SW 1271 (cell line): ENCODE measurements at places on chromosomes 12 and 14.

GRCh38 chr12:131042834-131043245 lies 89.1 kb downstream of the ADGRD1 start:
- DNase-seq: no peak

DNA sequence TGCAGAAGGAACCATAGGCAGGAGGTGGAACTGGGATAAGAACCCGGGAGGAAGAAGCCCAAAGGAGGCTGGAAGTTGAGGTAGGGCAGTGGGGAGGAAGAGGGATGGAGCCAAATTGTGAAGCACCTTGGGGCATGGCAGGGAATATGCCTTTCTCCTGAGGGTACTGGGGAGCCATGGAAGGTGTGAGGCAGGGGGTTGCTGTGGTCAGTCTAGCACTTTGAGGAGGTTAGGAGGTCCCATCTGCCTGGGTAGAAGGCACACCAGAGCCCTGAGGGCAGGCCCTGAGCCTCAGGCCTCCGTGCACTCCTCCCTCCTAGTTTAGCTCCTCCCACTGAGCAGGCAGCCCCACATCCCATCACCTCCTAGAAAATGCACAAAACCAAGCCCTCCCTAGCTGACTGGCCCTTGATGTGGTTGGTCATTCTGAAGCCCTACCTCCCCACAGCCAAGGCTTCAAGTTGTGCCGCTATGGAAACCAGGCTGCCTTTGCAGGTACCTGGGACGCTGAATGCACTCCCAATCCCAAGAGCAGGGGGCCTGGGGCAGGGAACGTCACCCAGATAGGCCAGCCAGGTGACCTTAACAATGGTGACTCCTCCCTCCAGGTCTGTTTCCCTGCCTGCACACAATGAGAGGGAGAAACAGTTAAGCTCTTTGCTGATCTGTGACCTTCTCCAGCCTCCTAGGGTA lies 15.1 kb downstream of the PHETA1 start:
- no peak for DNase-seq

GRCh38 chr14:54789781-54790480 lies 112.7 kb downstream of the GCH1 start:
- no peak for DNase-seq

GRCh38 chr12:55658212-55658611 lies 21.5 kb downstream of the OR10P1 start:
- DNase-seq: no peak

- DNase-seq: no peak
These were observed 632 bp downstream of the UBR7 start for GRCh38 chr14:93207468-93208308.

DNA sequence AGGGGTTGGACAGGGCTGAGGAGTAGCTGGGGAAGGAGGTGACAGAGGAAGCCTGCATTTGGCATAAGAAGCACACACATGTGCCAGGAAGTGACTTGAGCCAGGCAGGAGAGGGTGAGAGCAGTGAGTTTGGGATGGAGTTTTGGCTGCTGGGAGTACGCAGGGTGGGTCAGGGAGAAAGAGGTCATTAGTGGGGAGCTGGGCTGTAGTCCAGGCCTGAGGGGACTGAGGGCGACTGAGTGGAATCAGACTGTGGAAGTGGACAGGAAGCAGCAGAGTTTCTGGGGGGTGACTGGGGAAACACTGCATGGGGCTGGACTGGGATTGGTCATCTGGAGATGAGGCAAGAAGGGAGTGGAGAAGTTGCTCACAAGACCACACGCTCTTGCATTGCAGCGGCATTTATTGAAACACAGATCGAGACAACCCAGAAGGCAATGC lies 7.6 kb downstream of the KRT85 start:
- DNase-seq: no peak

- no peak for DNase-seq
These were observed 162.9 kb downstream of the ADGRD1 start for GRCh38 chr12:131116468-131117117.

DNA sequence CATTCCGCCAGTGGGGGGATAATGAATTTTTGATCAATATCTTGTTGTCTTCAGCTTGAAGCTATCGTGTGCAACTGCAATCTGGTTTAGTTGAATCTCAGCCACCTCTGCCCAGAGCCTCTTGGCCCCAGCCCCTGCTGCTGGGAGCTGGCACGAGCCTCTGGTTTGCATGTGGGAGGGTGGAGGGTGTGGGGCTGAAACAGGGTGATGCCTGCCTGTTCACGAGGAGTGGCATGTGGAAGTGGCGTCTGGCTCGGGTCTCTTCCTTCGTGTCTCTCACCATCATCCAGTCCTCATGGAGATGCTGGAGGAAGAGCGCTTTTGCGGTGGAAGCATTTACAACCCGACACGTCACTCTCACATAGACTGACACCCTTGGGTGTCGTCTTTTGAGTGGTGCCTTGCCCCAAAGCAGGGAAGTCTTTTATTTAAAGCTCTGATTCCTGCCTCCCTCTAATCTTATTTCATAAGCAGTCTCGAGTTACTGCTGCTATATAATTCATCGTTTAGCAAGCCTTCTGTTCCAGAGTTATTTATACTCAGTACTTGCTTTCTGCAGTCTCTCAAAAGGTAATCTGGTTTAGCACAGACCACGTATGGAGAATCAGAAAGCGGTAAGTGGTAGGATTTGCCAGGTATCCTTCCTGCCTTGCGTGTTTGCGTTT lies 64.5 kb downstream of the AACS start:
- DNase-seq: no peak

DNA sequence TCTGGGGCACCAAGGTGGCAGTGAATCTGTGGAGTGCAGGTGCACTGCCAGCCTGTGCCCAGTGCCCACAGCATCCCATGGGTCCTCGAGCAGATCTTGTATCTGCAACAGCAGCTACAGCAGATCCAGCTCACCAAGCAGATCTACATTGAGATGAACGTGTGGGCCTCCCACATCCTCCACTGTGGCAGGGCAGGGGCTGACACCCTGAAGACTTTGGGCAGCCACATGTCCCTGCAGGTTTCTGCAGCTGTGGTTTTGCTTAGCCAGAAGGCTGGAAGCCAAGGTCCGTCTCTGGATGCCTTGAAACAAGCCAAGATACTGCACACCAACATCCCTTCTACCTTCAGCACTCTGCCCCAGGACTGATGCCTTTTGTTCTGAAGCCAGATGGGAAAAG lies 338.8 kb upstream of the OR4E1 start:
- no peak for DNase-seq

DNA sequence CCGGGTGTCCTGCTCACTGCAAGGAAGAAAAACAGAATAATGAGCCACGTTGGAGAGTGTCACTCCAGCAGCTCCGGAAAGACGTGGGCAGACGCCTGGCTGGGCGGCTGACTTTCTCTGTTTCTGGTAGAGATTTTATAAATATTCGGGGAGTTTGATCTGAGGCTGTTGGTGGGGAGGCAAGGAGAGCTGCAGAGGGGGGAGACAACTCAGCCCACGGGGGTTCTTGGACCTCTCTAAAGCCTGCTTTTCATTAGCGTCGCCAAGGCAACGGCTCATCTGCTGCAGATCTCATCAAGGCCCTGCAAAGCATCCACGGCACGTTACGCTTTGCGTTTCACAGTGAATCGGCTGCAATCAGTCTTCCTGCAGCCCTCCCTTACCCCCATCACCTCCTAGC lies 207.2 kb downstream of the ZFP36L1 start:
- no peak for DNase-seq
